HepG2 (cell line): ENCODE measurements at places on chromosomes 5 and 9. TPM values are rescaled to one million over a fixed set of nuclear protein-coding genes. Genes with fewer than 3 reads are reported as not detected.
A peak's percentile ranks its signal among the peaks of the same experiment; 100 is the strongest.

The ZNF462 gene
- polyA plus RNA-seq, result not detected in 2 replicates

The PCDHGB2 gene
- 0.80 and 0.82 TPM in 2 replicates for polyA plus RNA-seq

The C9orf153 gene
- 0.17 and 0.25 TPM in 2 replicates for polyA plus RNA-seq

The CAVIN4 gene
- 0.54 and 0.59 TPM in 2 replicates for polyA plus RNA-seq

The WDR38 gene
- polyA plus RNA-seq, result not detected in 2 replicates

GRCh38 chr9:68643901-68644809, 60.9 kb upstream of the PIP5K1B start:
- H3K27ac ChIP-seq, result no peak overlapping the region
- DNase-seq, result no peak
- H3K36me3 ChIP-seq, result no peaks in the 10 kb centered on the region
- peaks cover 15% of the 10 kb centered on the region; the same call in 2 of the 3 replicates for H3K27me3 ChIP-seq

GRCh38 chr9:123872710-123873109, 57.2 kb downstream of the DENND1A start:
- H3K4me1 ChIP-seq, result peaks cover 13% of the 10 kb centered on the region
- H3K4me3 ChIP-seq, result no peak overlapping the region
- no peaks in the 10 kb centered on the region for H3K27me3 ChIP-seq
- H3K36me3 ChIP-seq, result peaks cover 17% of the 10 kb centered on the region

DNA sequence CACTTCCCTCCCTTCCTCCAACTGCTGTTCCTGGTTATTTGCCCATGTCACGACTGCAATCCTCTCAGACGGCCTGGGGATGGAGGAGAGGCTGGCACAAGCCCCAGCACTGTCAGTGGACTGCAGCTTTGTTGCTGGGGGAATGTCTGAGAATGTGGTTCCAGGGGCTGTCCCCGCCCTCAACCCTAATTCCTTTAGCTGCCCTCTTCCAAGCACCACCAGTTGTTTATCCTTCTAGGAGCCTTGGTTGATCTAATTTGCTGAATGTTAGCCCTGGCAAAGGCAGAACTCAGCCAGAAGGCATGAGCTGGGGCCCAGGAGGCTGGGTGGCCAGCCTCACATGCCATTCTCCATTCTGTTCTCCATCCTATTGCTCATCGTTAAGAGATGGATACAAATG, 51.6 kb downstream of the ADAM19 start:
- no peaks in the 10 kb centered on the region for H3K27me3 ChIP-seq
- no peaks in the 10 kb centered on the region for H3K4me1 ChIP-seq
- no peak overlapping the region for H3K4me3 ChIP-seq
- no peak overlapping the region for H3K27ac ChIP-seq

DNA sequence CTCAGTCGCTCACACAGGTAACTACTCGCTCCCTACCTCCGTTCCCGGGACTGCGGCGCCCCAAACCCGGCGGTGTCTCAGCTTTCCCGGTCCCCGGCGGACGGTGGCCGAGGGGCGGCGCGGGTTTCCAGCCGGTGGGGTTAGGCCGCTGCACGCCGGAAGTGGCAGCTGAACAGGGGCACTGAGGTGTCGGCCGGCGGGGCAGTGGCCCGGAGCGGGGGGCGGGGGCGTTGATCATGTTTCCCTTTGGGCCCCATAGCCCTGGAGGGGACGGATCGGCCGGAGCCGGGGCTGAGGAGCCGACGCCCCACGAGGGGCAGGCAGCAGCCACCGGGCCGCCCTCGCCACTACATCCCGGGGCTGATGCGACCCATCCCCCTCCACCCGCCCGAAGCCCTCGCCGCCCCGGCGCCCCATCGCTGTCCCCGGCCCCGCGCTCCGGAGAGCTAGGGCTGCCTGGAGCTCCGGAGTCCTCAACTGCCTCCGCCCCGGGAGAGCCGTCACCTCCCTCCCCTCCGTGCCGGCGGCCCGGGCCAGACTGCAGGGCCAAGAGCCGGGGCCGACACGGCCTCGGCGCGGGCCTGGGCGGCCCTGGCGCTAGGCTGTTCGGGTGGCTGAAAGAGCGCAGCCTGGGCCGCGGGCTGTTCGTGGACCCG, at the start of gene DCAF10:
Gene DCAF10 (plus strand): TSS at position 167 of the 656 bp plus-strand sequence. CDS start 70 bp downstream, at position 237.
- peak; percentile 72 for DNase-seq
- H3K27me3 ChIP-seq, result no peaks in the 10 kb centered on the region
- peak within 1 kb of the TSS; percentile 89 for H3K27ac ChIP-seq

- no peak overlapping the region for H3K27ac ChIP-seq
- H3K36me3 ChIP-seq, result no peaks in the 10 kb centered on the region
- H3K27me3 ChIP-seq, result peaks cover 5% of the 10 kb centered on the region; the same call in 1 of the 2 replicates
- no peak overlapping the region for H3K4me3 ChIP-seq
- DNase-seq, result no peak
- no peaks in the 10 kb centered on the region for H3K4me1 ChIP-seq
Observed at GRCh38 chr5:180097163-180097894, 25.8 kb upstream of the RNF130 start.

- no peak overlapping the region for H3K27ac ChIP-seq
- H3K36me3 ChIP-seq, result no peaks in the 10 kb centered on the region
- no peak for DNase-seq
- no peak overlapping the region for H3K4me3 ChIP-seq
- H3K27me3 ChIP-seq, result peaks cover 1% of the 10 kb centered on the region; the same call in 1 of the 2 replicates
Observed at GRCh38 chr9:130254747-130255630, 10.6 kb upstream of the HMCN2 start.

DNA sequence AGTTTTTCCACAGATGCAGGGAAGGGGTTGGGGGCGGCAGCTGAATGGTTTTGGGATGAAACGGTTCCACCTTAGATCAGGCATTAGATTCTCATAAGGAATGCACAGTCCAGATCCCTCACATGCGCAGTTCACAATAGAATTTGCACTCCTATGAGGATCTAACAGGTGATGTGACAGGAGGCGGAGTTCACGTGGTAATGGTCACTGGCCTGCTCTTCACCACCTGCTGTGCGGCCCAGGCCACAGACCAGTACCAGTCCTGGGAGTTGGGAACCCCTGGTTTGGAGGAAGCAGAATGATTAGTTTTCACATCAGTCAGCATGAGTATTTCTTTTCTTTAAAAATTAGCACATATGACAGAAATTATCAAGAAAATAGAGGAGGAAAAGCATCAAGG, 26.3 kb downstream of the ANP32B start:
- H3K27ac ChIP-seq, result no peak overlapping the region
- no peak for DNase-seq
- no peaks in the 10 kb centered on the region for H3K27me3 ChIP-seq
- H3K4me1 ChIP-seq, result no peaks in the 10 kb centered on the region
- peaks cover 40% of the 10 kb centered on the region for H3K36me3 ChIP-seq
- no peak overlapping the region for H3K4me3 ChIP-seq

DNA sequence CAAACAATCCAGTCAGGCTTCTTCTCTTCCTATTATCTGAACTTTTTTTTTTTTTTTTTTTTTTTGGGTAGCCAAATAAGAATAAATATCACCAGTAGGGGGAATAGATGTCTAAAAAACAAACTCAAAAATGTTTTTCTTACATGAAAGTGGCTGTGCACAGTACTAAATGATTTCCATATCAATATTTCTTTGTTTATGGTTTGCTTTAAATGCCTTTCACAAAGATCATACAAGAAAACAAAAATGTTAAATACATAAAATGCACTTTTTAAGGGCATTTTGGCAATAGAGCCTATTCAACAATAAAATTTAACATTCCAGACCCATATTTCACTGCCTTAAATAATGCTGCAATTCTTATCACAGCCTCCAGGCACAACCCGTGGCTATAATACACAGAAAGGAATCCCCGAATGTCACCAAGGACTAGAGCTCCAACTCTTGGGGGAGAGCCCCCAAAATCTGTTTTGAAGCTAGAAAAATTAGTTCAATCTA, 91.1 kb upstream of the TBCA start:
- H3K36me3 ChIP-seq, result no peaks in the 10 kb centered on the region
- no peaks in the 10 kb centered on the region for H3K4me1 ChIP-seq
- H3K27me3 ChIP-seq, result peaks cover 1% of the 10 kb centered on the region; the same call in 1 of the 2 replicates
- H3K27ac ChIP-seq, result no peak overlapping the region
- H3K4me3 ChIP-seq, result no peak overlapping the region
- DNase-seq, result no peak

- no peaks in the 10 kb centered on the region for H3K4me1 ChIP-seq
- no peaks in the 10 kb centered on the region for H3K27me3 ChIP-seq
- no peak overlapping the region for H3K27ac ChIP-seq
- no peak for DNase-seq
Observed at GRCh38 chr5:65359981-65360380, 121.7 kb downstream of the ADAMTS6 start.

DNA sequence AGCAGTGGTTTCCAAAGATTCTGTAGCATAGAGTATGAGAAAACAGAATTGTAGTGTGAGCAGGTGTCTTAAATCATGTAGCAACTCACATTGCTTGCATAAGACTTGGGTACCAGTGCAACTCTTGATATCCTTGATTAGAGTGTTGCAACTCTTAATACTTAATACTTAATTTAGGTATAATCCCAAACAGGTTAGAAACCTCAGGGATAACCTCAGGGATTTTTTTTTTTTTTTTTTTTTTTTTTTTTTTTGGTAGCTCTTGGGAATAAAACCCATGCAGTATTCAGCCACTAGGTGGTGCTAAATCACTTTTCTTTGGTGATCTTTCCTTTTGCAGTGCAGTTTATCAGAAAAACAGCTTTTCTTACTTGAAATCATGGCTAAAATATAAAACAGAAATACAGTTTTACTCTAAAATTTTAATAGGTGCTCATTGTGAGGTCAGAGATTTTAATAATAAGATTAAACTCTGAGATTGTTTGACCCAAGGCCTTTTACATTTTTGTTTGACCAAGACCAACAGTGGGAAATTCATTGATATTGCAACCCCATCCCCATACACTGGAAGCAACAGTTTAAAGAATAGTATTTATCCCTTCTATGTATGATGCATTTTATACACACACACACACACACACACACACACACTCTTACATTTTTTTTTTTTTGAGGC, 55.3 kb downstream of the ERAP1 start:
- H3K36me3 ChIP-seq, result peaks cover 49% of the 10 kb centered on the region; the same call in 2 of the 3 replicates
- no peaks in the 10 kb centered on the region for H3K27me3 ChIP-seq
- peak; percentile 65 for DNase-seq

GRCh38 chr9:134597957-134598883, 43.4 kb upstream of the COL5A1 start:
- H3K27ac ChIP-seq, result no peak overlapping the region
- no peak overlapping the region for H3K4me3 ChIP-seq
- peaks cover 5% of the 10 kb centered on the region; the same call in 1 of the 2 replicates for H3K27me3 ChIP-seq
- H3K36me3 ChIP-seq, result no peaks in the 10 kb centered on the region

DNA sequence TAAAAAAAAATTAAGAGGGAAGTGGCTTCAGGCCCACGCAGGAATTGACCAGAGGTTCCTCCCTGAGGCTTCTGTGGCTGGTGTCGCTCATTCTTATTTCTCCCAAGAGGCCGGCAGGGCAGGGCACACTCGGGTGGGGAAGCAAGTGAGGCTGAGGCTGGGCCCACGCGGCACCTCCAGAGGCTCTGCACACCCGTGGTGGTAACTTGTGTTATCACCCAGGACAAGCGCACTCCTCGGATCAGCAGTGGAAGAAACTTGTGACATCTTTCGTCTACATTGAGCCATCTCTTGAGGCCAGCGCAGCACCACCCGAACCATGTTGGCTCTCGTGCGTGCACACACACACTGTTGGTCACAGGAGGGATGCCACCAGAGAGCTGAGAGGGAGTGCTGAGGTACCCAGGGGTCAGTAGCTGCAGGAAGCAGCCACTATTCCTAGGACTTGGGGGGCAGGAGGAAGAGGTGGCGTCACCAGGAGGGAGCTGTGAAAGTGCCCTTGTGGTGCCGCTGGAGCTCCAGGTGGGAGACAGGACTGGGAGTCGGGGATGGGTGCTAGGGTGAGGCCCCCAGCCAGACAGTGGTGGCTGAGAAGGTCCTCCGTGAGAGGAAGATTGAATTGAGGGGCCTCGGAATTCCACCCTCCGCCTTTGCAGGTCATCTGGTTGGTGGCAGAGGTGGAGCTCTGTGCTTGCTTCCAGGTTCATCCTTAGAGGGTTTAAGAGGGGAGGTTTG, 6.4 kb downstream of the NDUFS6 start:
- no peak for DNase-seq
- H3K27ac ChIP-seq, result no peak overlapping the region
- peaks cover 90% of the 10 kb centered on the region for H3K36me3 ChIP-seq
- no peak overlapping the region for H3K4me3 ChIP-seq
- H3K27me3 ChIP-seq, result no peaks in the 10 kb centered on the region
- H3K4me1 ChIP-seq, result peaks cover 15% of the 10 kb centered on the region

- no peak overlapping the region for H3K27ac ChIP-seq
- no peaks in the 10 kb centered on the region for H3K27me3 ChIP-seq
- no peaks in the 10 kb centered on the region for H3K36me3 ChIP-seq
- DNase-seq, result peak; percentile 19
- peaks cover 27% of the 10 kb centered on the region for H3K4me1 ChIP-seq
- H3K4me3 ChIP-seq, result no peak overlapping the region
Observed at GRCh38 chr5:53359916-53360517, 120.4 kb upstream of the FST start.

GRCh38 chr5:154162539-154163151, 27.9 kb upstream of the GALNT10 start:
- H3K4me3 ChIP-seq, result no peak overlapping the region
- no peak overlapping the region for H3K27ac ChIP-seq
- no peaks in the 10 kb centered on the region for H3K4me1 ChIP-seq
- H3K36me3 ChIP-seq, result no peaks in the 10 kb centered on the region
- no peaks in the 10 kb centered on the region; the same call in 1 of the 2 replicates for H3K27me3 ChIP-seq
- DNase-seq, result no peak

GRCh38 chr5:169415371-169415770, 114.4 kb upstream of the SLIT3 start:
- DNase-seq, result no peak
- no peaks in the 10 kb centered on the region for H3K4me1 ChIP-seq
- H3K4me3 ChIP-seq, result no peak overlapping the region
- no peak overlapping the region for H3K27ac ChIP-seq
- H3K36me3 ChIP-seq, result no peaks in the 10 kb centered on the region

DNA sequence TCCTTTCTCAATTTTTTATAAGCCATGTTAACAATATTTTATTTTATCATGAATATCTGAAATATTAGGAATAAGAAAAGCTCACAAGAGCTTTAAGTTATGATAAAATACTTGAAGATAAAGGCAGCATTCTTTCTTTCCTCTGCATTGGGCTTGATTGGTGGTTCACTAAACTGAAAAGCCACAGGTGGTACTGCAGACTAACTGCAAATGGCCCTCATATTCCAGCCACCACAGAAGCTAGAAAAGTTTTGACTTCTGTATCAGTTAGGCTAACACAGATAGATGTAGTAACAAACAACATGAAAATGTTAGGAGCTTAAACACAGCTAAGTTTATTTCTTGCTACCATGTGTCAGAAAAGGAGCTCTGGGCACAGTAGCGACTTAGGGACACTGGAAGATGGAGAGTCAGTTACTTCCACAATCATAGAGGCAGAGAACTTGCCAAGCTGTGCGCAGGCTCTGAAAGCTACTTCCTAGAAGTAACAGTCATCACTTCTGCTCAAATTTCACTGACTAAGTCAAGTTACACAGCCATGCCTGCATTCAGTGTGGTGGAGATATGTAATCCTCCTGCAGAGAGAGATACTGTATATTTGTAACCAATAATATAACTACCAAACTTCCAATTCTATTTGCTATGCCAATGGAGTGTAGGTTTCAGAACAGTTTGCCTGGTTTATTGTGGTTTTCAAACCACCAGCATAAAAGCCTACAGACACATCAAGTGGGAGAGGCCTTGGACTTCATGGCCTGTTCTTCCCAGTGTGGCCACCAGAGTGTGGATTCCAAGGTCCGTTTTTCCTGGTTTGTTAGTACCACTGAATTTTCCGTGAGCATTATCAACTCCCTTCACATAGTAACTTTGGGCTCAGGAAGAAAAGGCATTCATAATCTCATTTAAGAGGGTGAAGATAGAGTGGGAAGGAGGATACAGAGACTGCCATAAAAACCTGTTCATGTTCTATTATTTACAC, 268.3 kb downstream of the PJA2 start:
- no peak overlapping the region for H3K4me3 ChIP-seq
- H3K27me3 ChIP-seq, result no peaks in the 10 kb centered on the region
- peaks cover 7% of the 10 kb centered on the region; the same call in 1 of the 2 replicates for H3K4me1 ChIP-seq
- no peak for DNase-seq
- H3K36me3 ChIP-seq, result no peaks in the 10 kb centered on the region
- no peak overlapping the region for H3K27ac ChIP-seq
